ENCODE measurements at places on chromosomes 7 and 10.

GRCh38 chr10:12337453-12338372, 11.6 kb upstream of the CAMK1D start:
- DNase-seq: peak; percentile 77

- DNase-seq: no peak
Measured at GRCh38 chr10:94607111-94607510, 61.5 kb downstream of the HELLS start.

DNA sequence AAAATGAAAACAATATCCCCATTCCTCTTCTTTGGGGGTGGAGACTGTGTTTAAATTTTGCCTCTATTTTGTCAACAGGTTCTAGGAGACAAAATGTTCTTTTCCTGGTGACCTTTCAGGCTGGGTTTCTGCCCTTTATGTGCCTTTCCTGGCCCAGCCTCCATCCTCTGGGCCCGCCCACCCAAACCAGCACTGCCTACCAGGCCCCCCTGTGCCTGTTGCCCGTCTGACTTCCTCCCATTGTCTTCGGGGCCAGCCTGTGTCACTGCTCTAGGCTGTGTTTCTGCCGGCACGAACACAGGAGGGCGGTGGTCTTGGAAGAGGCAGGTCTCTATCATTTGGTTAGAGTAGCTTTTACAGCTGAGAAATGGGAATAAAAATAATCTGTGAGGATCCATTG, 13.9 kb downstream of the TSPAN14 start:
- DNase-seq: no peak

DNA sequence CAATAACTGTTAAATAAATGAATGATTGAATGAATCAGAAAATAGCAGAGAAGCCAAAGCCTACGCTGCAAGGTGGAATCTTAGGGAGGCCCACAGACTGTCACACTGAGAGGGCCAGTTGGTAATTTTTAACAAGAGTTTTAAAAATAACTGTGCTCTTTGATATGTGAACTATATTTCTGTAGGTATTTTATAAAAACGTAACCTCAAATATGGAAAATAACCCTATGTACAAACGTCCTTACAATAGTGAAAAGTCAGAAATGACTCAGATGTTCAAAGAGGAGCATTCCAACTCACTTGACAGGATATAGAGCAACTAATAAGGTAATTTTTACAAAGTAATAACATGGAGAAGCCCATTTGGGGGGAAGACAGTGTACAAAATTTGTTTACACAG, 18.9 kb upstream of the TMEM273 start:
- DNase-seq: no peak

GRCh38 chr7:155831807-155832524, 19.7 kb upstream of the SHH start:
- no peak for DNase-seq

DNA sequence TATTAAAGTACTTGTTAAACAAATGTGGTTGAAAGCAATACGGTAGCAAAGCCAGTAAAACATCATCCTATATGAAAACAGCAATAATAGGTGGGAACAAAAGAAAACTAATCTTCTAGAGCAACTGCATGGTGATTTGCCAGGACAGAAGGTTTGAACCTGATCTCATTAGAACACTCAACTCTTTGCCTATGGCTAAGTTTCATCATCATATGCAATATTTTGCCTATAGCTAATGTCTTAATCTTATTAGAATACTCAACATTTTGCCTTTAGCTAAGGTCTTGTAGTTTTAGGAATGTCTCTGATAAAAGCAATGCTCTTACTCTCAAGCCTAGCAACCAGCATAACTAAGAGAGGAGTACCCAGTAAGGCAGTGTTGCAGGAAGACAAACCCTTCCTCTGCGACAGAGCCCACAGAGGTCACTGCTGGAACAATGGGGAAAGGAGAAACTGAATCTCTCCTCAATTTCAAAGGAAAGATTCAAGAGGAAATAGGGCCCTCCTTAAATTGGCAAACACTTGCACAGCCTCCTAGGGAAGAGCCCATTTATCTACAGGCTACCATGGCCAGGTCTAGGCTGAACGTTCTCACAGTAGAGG, 38.3 kb downstream of the CADPS2 start:
- no peak for DNase-seq

GRCh38 chr10:26386781-26387180, 51.4 kb upstream of the APBB1IP start:
- no peak for DNase-seq

DNA sequence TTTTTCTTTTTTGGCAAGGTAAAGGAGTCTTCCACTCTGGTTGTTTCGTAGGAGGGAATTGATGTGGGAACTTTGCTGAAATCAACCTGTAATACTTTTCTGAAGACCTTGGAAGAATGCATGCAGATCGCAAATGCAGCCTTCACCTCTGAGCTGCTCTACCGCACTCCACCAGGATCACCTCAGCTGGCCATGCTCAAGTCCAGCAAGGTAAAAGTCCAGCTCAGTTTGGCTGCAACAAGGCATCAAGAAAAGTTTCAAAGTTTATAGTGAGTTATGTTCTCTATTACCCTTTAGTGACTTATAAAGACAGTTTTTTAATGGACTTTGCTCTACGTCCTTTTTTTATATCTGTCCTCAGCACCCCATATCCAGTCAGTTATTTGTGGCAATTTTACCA, 21.0 kb downstream of the PLEKHA8 start:
- no peak for DNase-seq

DNA sequence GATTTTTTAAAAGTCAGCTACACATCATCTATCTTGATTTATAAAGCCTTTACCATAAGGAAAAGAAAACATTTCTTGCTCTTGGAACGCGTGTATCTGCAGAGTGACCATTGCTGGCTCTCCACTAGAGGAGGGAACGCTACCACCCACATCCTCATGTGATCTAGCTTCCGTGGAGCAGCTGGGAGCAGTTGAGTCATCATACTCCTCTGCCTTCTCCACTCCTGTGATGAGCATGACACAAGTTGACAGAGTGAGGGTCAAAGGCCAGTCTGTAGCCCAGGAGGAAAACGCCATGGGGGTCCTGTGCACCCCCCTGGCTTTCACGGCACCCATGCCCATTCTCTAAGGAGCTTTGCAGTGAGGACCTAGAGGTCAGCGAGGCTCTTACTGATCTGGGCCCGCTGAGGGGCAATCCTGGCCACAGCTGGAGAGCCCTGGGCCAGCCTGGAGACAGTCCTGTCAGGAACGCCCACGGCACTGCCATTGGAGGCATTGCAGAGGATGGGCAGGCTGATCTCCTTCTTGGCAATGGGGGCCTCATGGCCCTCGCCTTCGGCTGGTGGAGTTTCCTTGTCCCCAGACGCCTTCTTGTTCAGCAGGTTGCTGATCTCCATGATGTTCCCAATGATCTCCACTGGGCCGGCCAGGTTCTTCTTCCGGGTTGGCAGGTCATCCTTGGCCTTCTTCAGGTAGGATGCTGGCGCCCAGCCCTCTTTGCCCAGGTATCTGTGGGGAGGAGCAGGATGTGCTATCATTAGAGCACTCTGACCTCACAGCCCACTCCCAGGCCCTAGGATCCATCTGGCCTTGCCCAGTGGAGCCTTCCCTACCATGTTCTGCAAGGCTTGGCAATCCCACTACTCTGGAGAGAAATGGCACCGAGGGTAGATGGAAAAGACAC, 119.2 kb downstream of the NEURL1 start:
- no peak for DNase-seq

DNA sequence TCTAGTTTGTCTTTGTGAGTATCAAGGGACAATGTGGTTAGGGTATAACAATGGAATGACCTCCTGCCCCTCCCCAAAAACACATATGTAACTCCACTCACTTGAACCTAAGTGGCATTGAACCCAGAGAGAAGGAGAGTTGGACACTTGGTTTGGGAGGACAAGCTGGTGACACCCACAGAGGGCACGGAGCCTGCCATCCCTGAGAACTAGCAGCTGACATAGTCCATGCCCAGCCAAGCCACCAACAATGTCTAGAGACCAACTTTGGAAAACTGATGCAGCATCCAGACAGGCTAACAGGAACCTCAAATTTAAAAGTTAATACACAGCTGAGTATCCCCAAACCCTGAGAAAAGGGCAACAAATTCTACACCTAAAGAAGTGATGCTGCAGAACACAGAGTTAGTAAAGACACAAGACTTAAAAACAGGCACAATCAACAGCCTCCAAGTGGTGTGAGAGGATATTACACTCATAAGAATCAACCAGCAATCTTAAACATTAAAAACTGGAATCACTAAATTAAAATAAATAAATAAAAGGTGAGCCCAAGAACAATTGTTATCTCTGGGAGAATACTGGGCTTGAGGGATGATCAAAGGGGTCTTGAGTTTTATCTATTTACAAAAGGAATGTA, 27.2 kb downstream of the NUDCD3 start:
- DNase-seq: no peak

GRCh38 chr10:78264361-78264760, 230.7 kb downstream of the RPS24 start:
- DNase-seq: no peak

DNA sequence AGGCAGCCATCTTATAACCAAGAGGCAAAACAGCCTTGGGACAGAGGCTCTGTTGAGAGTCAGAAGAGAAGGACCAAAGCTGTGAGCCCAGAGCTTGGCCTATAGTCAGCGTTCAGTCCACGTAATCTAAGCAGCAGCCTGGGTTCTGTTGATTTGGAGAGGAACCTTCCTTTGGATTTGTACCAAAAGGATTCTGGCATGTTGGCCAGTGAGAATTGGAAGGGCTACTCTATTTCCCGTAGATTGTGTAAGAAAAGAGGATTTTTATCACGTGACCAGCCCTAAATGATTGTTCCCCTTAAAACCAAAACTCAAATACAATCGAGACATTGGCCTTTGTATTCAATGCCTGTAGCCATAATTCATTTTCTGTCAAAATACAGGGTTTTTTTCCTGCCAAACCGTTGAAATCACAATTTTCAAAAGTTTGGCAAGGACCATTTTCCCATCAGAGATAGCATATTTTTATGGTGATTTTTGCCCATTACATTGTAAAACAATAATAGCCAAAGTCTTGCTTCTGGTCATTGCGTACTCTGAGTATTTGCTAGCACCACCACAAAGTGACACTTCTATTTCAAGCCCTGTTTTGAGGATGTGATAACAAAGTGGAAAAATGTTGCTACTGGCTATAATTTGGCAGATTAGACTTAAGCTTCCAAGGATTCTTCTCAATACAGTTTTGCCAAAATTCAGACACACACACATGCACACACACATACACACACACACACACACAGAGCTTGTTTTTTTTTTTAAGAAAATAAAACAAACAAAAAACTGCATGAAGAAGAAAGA, 23.1 kb upstream of the BMPER start:
- DNase-seq: no peak

GRCh38 chr7:155792999-155793560, 19.2 kb downstream of the SHH start:
- DNase-seq: no peak
